Activated T-helper 1 cell treated with anti-CD3 and anti-CD28 coated beads, Interleukin-12 subunit alpha, Interleukin-12 subunit beta, Interleukin-2, Interleukin-4 antibody, amounts not matched to agents 30 ng/mL and 10 ng/mL and 1 ng/mL, durations not matched to agents 14 hours and 24 hours and 36 hours (primary cell): ENCODE measurements at places on chromosomes 4 and X.
A peak's percentile ranks its signal among the peaks of the same experiment; 100 is the strongest.

GRCh38 chr4:138775489-138775888, 240.1 kb upstream of the NOCT start:
- H3K4me1 ChIP-seq: no peaks in the 10 kb centered on the region
- H3K4me3 ChIP-seq: no peak overlapping the region
- H3K36me3 ChIP-seq: no peaks in the 10 kb centered on the region
- H3K27ac ChIP-seq: no peak overlapping the region
- no peaks in the 10 kb centered on the region for H3K27me3 ChIP-seq

DNA sequence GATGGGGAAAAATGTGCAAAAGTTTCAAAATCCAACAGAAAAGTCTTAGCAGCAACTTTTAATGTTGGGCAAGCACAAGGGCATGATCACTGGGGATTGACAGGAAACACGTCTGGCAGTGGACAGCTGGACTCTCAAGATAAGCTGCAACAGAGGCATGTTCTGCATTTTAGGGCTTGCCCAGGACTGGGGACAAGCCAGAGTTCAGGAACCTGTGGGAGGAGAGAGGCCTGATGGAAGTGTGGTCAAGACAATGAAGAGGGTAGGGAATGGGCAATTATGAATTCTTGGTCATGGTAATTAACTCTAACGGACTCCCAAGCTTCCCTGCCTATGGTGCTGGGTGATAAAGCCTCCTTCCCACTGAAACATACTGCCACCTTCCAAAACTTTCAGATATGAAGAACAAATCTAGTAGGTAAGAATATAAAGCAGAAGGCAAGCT, 48.4 kb downstream of the ANXA3 start:
- H3K27ac ChIP-seq: no peak overlapping the region
- H3K4me3 ChIP-seq: no peak overlapping the region
- H3K4me1 ChIP-seq: no peaks in the 10 kb centered on the region
- peaks cover 23% of the 10 kb centered on the region for H3K36me3 ChIP-seq
- no peak for DNase-seq

GRCh38 chr4:52250154-52250553, 199.1 kb downstream of the SPATA18 start:
- no peak overlapping the region for H3K4me3 ChIP-seq
- H3K4me1 ChIP-seq: no peaks in the 10 kb centered on the region
- no peak for DNase-seq
- no peaks in the 10 kb centered on the region for H3K36me3 ChIP-seq
- no peak overlapping the region for H3K27ac ChIP-seq

DNA sequence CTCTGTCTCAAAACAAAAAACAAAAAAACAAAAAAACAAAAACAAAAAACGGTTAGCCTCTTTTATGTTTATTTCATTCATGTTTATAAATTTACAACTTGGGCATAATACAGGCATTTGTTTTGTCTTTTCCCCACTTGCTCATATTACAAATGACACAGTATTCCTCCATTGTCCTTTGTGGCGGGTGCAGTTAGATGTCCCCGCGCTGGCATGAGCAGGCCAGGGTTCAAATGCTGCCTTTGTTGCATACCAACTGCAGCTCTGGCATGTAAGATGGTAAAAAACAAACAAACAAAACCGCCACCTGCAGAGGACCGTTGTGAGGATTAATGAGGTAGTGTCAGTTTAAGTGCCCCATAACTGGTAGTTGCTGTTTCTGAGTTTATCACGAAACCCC, 16.1 kb upstream of the HPF1 start:
- peaks cover 7% of the 10 kb centered on the region for H3K4me1 ChIP-seq
- no peak for DNase-seq
- H3K4me3 ChIP-seq: no peak overlapping the region
- H3K27ac ChIP-seq: no peak overlapping the region
- no peaks in the 10 kb centered on the region for H3K36me3 ChIP-seq

DNA sequence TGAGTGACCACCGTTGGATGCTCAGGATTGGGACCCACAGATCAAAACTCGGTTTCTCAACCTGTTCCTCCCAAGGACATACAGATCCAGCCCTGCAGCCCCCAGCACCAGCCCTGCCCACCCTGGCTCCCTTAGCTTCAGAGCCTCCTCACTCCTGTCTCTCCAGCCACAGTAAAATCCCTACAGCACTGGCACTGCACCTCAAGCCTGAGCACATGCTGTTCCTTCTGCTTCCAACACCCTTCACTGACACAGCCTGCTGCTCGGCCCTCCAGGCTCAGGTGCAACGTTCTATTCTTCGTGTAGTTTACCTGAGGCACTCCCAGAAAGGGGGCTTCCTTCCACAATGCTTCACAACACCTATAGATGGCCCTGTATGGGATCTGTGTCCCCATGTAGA, 163.6 kb downstream of the EVC2 start:
- no peak overlapping the region for H3K27ac ChIP-seq
- DNase-seq: no peak
- no peak overlapping the region for H3K4me3 ChIP-seq
- H3K36me3 ChIP-seq: no peaks in the 10 kb centered on the region

DNA sequence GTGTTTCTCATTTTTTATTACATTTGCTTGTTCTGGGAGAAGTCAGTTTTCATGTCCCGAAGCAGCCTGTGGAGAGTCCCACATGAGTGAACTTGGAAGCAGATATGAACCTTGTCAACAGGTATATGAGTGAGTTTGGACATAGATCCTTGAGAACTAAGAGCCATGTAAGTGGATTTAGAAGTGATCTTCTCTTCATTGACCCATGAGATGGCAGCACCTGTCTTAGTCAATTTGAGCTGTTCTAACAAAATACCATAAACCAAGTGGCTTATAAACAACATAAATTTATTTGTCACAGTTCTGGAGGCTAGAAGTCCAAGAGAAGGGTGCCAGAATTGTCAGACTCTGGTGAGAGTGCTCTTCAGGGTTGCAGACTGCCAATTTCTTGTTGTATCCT, 1043.8 kb downstream of the ADGRL3 start:
- H3K27ac ChIP-seq: no peak overlapping the region
- DNase-seq: no peak
- H3K36me3 ChIP-seq: no peaks in the 10 kb centered on the region
- no peak overlapping the region for H3K4me3 ChIP-seq
- no peaks in the 10 kb centered on the region for H3K4me1 ChIP-seq

DNA sequence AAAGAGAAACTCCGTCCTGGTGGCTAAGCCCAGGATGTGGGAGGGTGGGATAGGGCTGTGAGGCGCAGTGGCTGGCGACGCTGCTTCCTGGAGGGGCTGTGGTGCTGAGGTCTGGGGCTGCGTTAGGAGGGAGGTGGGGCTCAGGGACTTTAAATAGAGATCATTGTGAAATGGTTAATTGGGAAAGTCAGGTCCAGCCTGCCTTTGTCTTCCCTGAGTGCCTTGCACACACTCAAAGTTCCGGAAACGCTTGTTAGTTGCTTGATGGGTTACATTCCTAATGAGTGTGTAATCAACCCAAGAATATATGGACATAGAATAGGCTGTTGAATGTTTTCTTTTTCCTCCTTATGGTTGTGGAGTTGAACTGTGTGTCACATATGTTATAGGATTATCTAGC, 55.7 kb upstream of the CLDN34 start:
- H3K4me1 ChIP-seq: no peaks in the 10 kb centered on the region
- H3K36me3 ChIP-seq: no peaks in the 10 kb centered on the region
- H3K4me3 ChIP-seq: no peak overlapping the region
- DNase-seq: no peak
- no peak overlapping the region for H3K27ac ChIP-seq

GRCh38 chr4:185955826-185956543, 113.0 kb upstream of the TLR3 start:
- no peak overlapping the region for H3K4me3 ChIP-seq
- no peak for DNase-seq

DNA sequence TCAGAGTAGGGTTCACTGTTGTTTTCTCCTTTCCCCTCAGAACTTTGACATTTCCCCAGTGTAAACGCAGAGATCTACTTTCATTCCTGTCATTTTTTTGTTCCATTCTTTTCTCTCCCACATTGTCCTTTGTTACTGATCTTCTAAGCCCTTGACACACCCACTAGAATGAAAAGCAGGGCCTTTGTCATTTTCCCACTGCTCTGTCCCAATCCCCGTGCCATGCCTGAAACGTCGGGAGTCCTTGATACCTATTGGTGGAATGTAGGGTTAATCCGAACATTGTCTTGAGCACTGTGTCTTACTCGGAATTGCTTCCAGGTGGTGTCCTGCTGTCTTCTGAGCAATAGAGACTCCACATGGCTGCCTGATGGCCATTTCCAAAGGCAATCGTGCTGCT, 887.1 kb upstream of the FRG1 start:
- H3K27ac ChIP-seq: no peak overlapping the region
- no peak for DNase-seq
- H3K4me1 ChIP-seq: no peaks in the 10 kb centered on the region

GRCh38 chr4:38683276-38683675, 19.3 kb downstream of the KLF3 start:
- H3K27ac ChIP-seq: no peak overlapping the region
- peaks cover 32% of the 10 kb centered on the region for H3K36me3 ChIP-seq
- DNase-seq: no peak
- no peaks in the 10 kb centered on the region for H3K27me3 ChIP-seq

DNA sequence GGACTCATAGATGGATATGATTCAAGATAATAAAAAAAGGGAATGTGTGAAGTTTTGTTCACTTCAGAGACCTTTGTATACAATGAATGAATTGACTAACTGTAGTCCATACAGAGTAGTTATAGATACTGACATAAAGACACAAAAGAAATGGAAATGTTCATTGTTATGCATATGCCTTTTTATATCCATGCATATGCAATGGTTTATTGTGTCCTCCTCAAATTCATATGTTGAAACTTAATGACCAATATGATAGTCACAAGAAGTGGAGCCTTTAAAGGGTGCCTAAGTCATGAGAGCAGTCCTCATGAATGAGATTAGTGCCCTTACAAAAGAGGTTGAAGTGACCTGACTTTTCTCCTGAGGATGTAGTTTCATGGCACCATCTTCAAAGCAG, 467.5 kb upstream of the NDST4 start:
- H3K36me3 ChIP-seq: no peaks in the 10 kb centered on the region
- no peak overlapping the region for H3K27ac ChIP-seq

GRCh38 chrX:143635915-143636314, at the start of gene SLITRK4:
Gene SLITRK4 (minus strand): TSS chrX:143636101. CDS start chrX:143631108, 4,993 bp downstream.
- peaks cover 8% of the 10 kb centered on the region for H3K27me3 ChIP-seq
- no peak within 1 kb of the TSS for H3K4me3 ChIP-seq
- no peak within 1 kb of the TSS for H3K27ac ChIP-seq
- DNase-seq: no peak
- H3K4me1 ChIP-seq: peaks cover 5% of the 10 kb centered on the region
- H3K36me3 ChIP-seq: peaks cover 2% of the 10 kb centered on the region

GRCh38 chr4:114384629-114385028, 214.0 kb upstream of the UGT8 start:
- no peak overlapping the region for H3K27ac ChIP-seq
- no peaks in the 10 kb centered on the region for H3K36me3 ChIP-seq
- peaks cover 2% of the 10 kb centered on the region for H3K27me3 ChIP-seq
- no peak for DNase-seq

GRCh38 chr4:68383115-68383514, 33.2 kb upstream of the YTHDC1 start:
- no peaks in the 10 kb centered on the region for H3K4me1 ChIP-seq
- peaks cover 21% of the 10 kb centered on the region for H3K27me3 ChIP-seq
- H3K4me3 ChIP-seq: no peak overlapping the region
- H3K27ac ChIP-seq: no peak overlapping the region
- DNase-seq: no peak
- no peaks in the 10 kb centered on the region for H3K36me3 ChIP-seq

- H3K4me3 ChIP-seq: no peak overlapping the region
- H3K4me1 ChIP-seq: no peaks in the 10 kb centered on the region
- DNase-seq: no peak
- H3K27me3 ChIP-seq: no peaks in the 10 kb centered on the region
- peak overlapping the region; percentile 34 for H3K27ac ChIP-seq
These were observed 15.7 kb downstream of the ADGRA3 start for GRCh38 chr4:22500128-22500611.

DNA sequence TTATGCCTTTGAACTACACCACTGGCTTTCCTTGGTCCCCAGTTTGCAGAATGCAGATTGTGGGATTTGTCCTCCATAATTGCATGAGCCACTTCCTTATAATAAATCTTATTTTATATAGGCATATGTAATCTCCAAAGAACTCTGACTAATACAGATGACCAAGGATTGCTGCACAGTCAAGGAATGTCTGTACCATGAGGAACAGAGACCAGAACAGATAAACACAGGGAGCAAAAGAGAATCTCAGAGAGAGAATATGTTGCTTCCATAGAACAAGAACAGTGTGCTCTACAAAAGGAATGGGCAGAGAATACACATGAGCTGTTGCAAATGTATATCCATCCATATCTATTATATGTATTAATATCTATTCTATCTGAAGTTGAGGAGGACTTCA, 111.1 kb downstream of the ADRA2C start:
- H3K36me3 ChIP-seq: no peaks in the 10 kb centered on the region
- DNase-seq: no peak
- peaks cover 45% of the 10 kb centered on the region for H3K27me3 ChIP-seq
- peaks cover 5% of the 10 kb centered on the region for H3K4me1 ChIP-seq
- H3K4me3 ChIP-seq: no peak overlapping the region

GRCh38 chr4:142274137-142274536, 572.0 kb downstream of the INPP4B start:
- H3K27me3 ChIP-seq: no peaks in the 10 kb centered on the region
- no peak overlapping the region for H3K4me3 ChIP-seq
- no peak for DNase-seq
- H3K36me3 ChIP-seq: peaks cover 1% of the 10 kb centered on the region

DNA sequence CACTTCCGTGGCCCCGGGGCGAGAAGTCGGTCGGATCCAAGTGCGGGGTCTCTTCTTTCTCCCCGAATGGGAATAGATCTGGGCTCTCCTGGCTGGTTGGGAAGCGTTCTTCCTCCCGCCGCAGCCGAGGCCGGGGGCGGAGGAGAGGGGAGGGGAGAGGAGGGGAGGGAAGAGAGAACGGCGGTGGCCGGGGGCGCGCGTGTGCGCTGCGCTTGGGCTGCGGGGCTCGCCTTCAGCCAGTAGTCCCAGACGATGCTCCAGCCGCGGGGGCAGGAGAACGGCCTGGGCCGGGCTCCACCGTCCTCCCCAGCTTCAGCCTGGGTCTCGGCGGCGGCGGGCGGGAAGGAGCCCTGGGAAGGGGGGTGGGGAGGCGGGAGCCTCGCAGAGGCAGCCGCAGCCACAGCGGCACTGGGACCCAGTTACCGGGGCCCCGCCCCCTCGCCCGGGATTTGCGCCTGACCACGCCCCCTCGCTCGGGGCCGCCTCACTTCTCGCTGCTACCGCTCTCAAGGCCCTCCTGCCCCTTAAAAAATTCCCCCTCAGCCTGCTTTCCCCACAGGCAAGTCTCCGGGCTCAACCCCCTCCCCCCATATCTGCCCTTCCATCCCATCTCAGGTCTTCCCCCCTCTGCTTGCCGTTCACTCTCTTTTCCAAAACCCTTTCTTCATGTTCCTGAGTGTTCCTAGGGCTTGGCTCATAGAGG, at the start of gene FGD1:
FGD1 (minus strand) TSS at position 421 of the 703 bp plus-strand sequence. CDS start 802 bp downstream, outside the sequence.
- peak; percentile 12 for DNase-seq
- H3K27ac ChIP-seq: no peak within 1 kb of the TSS
- H3K36me3 ChIP-seq: no peaks in the 10 kb centered on the region
- peak within 1 kb of the TSS; percentile 71 for H3K4me3 ChIP-seq

GRCh38 chrX:46375831-46376230, 169.4 kb downstream of the ZNF674 start:
- H3K27me3 ChIP-seq: no peaks in the 10 kb centered on the region
- no peak overlapping the region for H3K27ac ChIP-seq
- peaks cover 7% of the 10 kb centered on the region for H3K4me1 ChIP-seq
- no peak overlapping the region for H3K4me3 ChIP-seq

- H3K4me1 ChIP-seq: peaks cover 10% of the 10 kb centered on the region
- no peaks in the 10 kb centered on the region for H3K27me3 ChIP-seq
- H3K36me3 ChIP-seq: peaks cover 6% of the 10 kb centered on the region
- H3K4me3 ChIP-seq: no peak overlapping the region
- no peak for DNase-seq
These were observed 43.5 kb downstream of the UBE2K start for GRCh38 chr4:39741401-39741800.

- DNase-seq: no peak
- no peak overlapping the region for H3K27ac ChIP-seq
- H3K27me3 ChIP-seq: no peaks in the 10 kb centered on the region
- H3K4me1 ChIP-seq: no peaks in the 10 kb centered on the region
These were observed 41.2 kb upstream of the PDHA2 start for GRCh38 chr4:95798727-95799126.
